ENCODE measurements at places on chromosomes 6 and 20.

DNA sequence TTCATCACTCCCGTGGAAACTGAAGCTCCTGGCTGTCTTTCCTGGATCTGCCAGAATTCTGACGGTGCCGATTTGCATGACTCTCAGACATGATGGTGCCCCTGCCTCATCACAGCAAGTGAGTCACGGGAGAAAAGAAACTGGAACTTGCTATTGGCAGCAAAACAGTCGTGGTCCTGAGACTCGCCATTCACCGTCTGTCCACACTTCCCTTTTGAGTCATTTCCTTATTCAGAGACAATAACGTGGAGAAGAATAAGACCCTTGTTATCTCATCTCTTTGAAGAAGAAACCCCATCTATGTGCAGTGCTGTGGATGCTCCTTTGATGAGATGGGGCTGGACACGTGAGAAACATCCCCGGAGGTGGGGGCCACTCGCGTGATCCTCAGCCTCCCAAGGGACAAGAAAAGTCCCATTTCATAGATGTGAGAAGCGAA lies 4.2 kb downstream of the GPR31 start:
- no peak for DNase-seq

DNA sequence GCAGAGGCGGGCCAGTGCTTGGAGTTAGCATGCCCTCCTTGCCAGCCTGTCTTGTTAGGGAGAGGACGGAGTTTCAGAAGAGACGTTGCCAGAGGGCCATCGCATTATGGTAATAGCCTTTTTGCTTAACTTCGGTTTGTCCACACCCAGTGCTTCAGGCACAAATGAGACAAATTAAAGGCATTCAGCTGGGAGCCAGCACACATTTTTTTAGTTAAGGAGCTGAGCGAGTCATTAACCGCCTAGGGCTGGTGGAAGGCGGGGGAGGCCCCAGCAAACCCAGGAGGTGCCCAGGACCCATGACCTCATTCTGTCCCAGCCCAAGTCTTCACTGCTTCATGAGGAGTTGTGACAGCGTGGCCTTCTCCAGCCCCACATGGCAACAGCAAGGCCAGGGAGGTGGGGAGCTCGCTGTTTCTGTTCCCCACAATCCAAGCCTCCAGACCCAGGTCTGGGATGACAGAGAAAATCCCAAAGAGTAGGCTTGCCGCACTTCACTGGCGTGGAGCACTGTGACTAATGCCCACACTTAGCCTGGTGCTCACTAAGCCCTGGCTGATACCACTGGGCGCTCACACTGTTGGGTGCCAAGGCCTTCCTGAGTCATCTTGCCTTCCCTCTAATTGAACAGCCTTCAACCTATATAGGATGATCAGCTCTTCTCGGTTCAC lies 237.1 kb downstream of the ANKRD60 start:
- DNase-seq, result peak; percentile 63

GRCh38 chr6:64085126-64085525 lies 449.5 kb downstream of the PHF3 start:
- DNase-seq, result no peak

- DNase-seq, result no peak
Observed at GRCh38 chr6:136039185-136039584, 187.7 kb downstream of the PDE7B start.

- no peak for DNase-seq
Observed at GRCh38 chr6:15709651-15710269, 46.9 kb upstream of the DTNBP1 start.

GRCh38 chr20:38114353-38114791 lies 50.7 kb downstream of the TGM2 start:
- DNase-seq, result no peak

GRCh38 chr6:128135325-128135724 lies 234.5 kb upstream of the THEMIS start:
- DNase-seq, result no peak

DNA sequence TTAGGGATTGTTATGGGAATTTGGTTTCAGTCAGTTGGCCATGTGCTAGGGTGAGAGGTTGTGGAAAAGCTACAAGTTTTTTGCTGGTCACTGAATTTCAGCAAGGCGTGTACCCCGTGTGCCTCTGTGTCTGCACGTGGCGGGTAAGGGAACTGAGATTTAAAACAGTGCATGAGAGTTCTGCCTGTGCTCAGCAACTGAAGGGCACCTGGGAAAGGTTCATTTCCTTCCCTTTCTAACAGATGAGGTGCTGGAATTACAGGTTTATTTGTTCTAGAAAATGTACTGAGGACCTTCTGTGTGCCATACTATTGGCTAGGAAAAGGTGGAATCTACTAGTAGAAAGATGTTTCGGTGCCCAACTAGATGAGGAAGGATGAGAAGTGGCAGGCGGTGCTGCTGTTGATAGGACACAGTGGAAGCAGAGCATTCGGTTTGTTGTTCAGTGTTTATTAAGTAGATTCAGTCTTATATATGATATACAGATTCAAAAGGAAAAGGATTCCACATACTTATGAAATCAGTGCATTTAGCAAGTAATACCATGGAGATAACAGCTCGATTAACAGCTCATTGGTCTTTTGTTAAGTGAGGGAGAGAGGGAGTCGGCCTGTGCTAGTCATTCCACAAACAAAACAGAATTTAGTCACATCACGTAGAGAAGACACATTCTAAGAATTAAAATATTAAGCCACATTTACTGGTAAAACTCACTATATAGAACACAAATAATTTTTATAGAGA lies 84.7 kb downstream of the ASXL1 start:
- DNase-seq, result no peak

- DNase-seq, result no peak
Observed at GRCh38 chr6:34486106-34486740, 20.3 kb downstream of the PACSIN1 start.

DNA sequence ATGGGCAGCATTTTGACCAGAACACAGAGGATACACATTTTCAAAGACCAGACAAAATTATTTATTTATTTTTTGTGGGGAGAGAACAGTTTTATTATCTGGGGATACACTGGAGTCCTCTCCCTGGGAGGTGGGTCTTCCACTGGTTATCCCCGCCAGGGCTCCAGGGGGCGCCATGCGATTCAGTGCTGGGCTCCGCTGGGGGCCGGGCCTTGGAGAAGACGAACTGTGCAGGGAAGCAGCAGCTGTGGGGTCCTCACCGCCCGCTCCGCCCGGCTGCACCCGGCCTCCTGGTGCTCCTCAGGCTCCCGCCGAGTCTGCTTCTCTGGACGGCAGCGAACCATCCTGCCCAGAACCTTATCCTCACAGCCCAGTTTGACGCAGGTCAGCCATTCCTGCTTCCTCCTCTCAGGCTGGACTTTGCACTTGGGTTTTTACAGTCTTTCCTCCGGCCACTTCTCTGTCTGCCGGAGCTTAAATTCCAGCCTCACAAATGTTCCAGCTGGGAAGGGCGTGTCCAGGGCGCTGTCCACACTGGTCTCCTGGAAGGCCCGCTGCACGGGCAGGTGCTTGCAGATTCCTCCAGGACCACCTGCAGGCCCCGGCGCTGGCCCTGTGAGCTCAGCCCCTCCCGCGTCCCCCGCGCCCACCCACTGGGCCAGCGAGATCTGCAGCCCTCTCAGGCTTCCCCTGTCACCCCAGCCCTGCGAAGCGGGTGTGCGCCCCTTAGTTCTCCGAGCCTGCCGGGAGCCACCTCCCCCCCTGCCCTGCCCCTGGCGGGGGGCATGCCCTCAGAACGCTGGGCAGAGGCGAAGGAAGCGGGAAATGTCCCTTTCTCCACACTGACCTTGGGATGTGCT lies 1830.0 kb upstream of the DEFB115 start:
- no peak for DNase-seq

GRCh38 chr20:62702895-62703852 lies 5.5 kb upstream of the NTSR1 start:
- DNase-seq, result peak; percentile 77

DNA sequence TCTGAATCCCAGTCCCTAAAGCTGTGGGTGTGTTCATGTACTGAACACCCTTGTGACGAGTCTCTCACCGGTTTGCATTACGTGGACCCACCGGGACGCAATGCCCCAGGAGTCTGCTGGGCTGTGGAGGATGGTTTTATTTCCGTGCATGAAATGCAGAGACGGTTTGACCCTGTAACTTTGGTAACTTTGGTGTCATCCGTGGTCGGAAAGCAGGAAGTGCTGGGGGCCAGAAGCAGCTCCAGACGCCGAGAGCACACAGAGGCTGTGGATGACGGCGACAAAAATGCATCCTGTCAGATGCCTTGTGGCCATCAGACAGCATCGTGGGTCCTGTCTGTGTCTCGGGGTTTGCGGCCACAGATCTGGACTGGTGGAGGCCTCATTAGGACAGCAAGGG lies 7.2 kb downstream of the BHLHE23 start:
- DNase-seq, result no peak

GRCh38 chr6:139429580-139430145 lies 55.2 kb upstream of the CITED2 start:
- DNase-seq, result no peak

DNA sequence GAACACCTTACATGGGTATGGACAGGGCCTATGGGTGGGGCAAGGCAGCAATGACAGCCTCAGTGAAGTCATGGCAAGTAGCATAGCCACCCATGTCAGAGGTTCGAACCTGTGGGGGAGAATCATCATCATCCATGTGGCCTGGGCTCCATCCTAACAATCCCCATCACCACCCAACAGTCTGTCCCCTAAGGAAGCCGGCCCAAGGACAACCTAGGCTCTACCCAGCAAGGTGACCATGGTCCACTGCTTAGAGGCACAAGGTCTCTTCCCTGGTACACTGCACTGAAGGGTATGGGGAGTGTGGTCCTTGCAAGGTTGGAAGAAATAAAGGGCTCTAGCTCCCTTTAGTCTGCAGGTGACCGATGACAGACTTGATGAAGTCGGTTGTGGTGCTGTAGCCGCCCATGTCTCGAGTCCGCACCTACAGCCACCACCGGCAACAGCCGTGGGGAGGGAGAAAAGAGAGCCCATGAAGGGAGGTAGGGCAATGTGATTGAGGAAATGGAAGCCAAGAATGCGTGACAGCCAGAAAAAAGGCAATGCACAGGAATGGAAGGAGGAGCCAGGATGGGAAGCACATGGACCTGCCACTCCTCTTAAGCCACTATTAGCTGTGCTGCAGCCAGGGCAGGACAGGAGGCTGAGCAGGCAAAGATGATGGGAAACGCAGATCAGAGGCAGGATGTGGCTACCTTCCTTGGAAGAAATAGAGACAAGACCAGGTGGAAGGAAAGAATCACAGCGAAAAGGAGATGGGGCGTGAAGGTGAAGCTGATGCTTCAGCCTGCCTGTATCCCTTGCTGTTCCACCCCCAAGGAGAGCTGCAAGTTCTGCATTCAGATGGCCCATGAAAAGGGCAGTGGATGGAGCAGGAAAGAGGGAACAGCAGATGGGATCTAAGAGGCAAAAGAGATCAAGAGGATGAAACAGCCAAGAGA lies 5.3 kb downstream of the IDH3B start:
- DNase-seq, result no peak

GRCh38 chr20:13264907-13265306 lies 43.8 kb downstream of the ISM1 start:
- DNase-seq, result no peak

GRCh38 chr6:139834232-139834631 lies 459.8 kb upstream of the CITED2 start:
- DNase-seq, result no peak

DNA sequence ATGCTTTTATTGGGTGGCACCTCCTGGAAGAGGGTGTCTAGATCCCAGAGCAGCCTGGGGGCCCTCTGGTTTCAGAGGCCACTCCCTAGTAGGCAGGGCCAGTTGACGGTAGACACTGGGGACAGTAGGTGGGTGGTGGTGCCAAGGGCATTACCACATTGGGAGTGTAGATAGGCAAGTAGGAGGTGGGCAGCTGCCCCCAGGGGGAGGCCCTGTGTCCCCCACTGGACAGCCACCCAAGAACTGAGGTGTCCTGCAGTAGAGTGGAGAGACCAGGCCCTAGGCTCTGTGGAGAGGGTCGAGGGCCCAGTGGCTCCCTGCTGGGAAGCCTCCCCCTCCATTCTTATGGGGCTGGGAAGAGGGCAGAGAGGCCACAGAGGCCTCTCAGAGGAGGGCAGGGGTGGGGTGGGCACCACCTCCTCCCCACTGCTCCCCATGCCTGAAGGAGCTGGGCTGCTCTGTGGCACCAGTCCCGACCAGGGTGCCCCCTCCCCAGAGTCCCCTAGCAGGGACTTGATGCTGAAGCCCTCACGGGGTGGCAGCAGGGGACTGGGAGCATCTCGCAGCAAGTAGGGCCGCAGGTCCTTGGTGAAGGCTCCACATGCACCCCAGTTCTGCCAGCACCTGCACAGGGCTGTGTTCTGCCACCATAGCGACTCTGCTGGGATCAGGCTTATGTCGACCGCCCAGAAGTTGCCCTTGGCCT lies 305.0 kb upstream of the KCNQ5 start:
- no peak for DNase-seq

- DNase-seq, result no peak
Observed at GRCh38 chr20:11581271-11581670, 336.4 kb upstream of the BTBD3 start.

- no peak for DNase-seq
Observed at GRCh38 chr6:7050872-7051779, 56.6 kb upstream of the RREB1 start.

- no peak for DNase-seq
Observed at GRCh38 chr6:136764517-136764993, 27.7 kb downstream of the MAP3K5 start.

GRCh38 chr6:54516321-54516720 lies 208.1 kb downstream of the TINAG start:
- no peak for DNase-seq

GRCh38 chr6:109069746-109070145 lies 24.9 kb downstream of the SESN1 start:
- no peak for DNase-seq

GRCh38 chr6:113403966-113404595 lies 453.1 kb upstream of the MARCKS start:
- no peak for DNase-seq

GRCh38 chr6:132964868-132965382 lies 150.6 kb downstream of the RPS12 start:
- DNase-seq, result no peak

DNA sequence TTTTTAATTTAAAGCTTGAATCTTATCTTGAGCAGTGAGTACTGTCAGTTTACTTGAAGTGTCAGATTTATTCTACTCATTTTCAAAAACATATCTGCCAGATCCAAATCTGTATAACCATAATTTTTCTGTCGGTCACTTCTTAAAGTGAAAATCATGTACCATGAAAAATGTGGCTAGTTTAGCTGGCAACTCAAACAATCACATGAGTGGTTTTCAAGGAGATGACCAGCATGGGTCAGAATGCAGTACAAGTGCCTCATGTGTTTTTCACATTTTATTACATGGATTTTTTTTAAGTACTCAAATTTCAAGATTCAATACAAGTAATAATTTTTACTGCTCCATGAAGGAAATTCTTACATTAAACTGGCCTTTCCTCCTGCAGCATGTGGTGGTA lies 11.0 kb upstream of the SAMD5 start:
- DNase-seq, result no peak

DNA sequence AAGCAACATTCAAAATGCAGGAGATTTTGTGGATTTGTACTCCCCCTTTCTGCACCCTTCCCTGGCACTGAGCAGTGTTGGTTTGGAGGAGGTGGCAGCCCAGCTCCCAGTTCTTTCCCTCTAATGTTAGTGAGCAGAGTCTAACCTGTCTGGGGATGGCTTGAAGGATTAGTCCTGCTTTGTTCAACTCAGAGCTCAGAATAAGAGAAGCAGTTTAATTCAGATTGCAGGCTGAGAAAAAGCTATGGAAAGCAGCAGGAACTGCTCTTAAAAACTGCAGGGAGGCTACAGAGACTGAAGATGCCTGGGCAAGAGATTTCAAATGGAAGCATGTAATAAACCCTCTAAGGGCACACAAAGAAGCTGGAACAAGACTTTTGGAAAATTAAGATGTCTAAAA lies 223.4 kb upstream of the GGTLC1 start:
- DNase-seq, result no peak
